Dermis blood vessel endothelial cell (primary cell): ENCODE measurements at places on chromosomes 1 and 21. TPM values are rescaled to one million over a fixed set of nuclear protein-coding genes. Genes with fewer than 3 reads are reported as not detected.
A peak's percentile ranks its signal among the peaks of the same experiment; 100 is the strongest.

DNA sequence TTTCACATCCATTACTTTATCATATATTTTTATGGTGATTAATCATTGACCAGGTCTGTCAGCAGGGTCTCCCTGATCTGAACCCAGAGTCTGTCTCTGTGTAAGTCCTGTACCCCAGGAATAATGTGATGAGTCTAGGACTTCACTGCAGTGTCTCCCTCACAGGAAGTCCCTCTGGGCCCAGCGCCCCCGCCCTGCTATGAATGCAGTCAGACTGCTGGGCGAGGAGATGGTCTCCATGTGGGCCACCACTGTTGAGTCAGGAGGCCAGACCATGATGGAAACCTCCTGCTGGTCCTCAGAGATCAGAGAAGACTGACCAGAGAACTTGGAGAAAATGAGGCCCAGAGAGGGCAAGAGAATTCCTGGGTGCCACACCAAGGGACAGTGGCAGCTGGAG is 9.5 kb downstream of the TMEM222 start:
- DNase-seq, result no peak

DNA sequence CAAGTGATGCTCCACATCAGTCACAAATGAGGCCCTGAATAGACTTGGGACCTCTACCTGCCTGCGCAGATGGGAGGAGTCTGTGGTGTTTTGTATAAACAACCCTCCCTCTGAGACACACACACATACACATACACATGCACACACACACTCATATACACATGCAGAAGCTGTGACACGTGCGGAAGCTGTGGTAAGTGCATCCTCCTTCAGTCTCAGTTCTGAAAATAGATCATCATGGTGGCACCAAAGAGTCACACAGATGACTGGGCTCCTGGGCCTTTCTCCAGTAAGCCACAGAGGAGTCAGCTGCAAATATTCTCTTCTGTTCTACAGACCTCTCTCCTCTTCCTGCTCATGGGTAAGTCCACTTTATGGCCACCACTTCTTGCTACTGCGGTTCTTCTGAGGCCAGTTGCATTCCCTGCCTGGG is at the start of gene LY9:
Gene LY9, plus strand, starts transcription at position 224 of the 433 bp plus-strand sequence. Its CDS starts 14 bp downstream, at position 238.
- no peak for DNase-seq

DNA sequence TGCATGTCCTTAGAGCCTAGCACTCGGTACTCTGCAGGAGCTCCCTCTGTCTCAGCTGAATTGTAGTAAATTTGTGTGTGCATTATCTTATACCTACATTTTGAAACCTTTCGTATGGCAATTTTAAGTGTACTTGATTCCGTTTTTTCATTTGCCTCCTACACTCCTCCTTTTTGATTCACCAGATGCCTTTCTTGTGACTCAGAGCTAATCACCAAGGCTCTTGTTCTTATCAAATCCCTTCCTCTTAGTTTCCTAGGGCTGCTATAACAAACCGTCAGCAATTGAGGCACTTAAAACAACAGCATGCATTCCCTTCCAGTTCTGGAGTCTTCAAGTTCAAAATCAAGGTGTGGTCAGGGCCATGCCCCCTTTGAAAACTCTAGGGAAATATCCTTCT is 261.0 kb downstream of the ASTN1 start:
- no peak for DNase-seq

DNA sequence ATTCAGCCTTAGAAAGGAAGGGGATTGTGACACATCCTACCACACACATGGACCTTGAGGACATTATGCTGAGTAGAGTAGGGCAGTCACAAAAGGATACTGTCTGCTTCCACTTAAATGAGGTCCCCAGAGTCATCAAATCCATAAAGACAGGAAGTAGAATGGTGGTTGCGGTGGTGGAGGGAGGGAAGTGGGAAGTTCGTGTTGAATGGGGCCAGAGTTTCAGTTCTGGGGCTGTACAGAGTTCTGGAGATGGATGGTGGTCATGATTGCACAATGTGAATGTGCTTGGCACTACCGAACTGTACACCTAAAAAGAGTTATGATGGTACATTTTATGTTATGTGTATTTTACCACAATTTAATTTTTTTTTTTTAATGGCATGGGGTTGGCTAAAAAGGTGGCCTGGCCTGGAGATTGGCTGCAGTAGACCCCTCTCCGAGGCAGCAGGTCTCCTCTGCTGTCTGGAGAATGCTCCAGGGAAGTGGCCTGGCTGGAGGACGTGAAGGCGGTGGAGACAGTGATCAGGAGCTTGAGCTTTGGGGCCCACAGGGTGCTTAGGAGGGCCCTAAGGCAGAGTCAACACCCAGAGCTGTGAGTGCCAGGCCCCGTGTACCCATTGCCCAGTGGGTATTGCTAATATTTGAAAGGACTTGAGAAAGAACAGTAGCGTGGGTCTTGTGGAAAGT is 30.4 kb downstream of the IFNGR2 start:
- no peak for DNase-seq

GRCh38 chr1:186620566-186621350 is 59.5 kb downstream of the PTGS2 start:
- no peak for DNase-seq

- DNase-seq, result peak; percentile 65
Measured at GRCh38 chr1:230067871-230068620, 1.0 kb downstream of the GALNT2 start.

DNA sequence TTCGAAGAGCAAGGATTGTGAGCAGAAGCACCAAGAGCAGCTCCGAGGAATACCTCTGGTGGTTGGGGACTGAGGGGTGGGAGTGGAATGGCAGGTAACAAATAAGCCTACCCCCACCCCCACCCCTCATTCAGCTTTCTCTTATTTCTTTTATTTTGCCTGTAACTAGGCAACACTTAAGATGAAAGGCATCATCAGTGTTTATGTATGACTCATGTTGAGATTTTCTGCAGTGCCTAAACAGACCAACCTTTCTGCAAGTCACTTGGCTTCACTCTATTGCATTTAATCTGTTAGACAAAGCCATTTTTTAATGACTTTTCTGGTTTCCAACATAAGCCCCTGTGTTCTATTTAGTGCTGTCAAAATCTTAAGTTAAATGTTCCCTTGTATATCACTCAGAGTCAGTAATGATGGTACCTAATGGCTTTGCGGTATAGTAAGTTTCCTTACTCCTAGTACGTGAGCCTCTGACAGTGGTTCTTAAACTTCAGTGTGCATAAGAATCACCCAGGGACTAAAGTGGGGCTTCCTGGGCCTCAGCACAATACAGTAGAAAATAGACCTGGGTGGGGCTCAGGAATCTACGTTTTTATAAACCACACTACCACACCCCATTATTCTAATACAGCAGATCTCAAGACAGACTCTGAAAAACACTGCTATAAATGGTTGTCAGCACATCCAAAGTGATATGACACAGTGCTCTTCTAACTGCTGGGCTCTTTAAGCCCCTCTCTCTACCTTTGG is 19.9 kb downstream of the CASQ2 start:
- DNase-seq, result no peak

DNA sequence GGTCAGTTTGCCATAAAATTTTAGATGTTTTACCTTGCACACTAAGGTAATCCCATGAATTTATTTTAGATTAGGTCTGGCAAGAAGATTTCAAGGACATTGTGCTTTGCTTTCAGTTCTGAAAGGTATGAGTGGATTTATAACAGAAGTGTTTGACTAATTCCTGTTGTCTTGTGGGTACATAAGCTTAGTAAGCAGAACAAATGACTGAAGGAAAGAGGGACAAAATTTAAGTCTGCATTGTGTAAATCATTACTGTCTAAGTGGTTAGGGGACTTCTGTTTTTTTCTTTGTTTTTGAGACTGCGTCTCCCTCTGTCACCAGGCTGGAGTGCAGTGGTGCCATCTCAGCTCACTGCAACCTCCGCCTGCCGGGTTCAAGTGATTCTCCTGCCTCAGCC is 60.1 kb downstream of the PKN2 start:
- no peak for DNase-seq

DNA sequence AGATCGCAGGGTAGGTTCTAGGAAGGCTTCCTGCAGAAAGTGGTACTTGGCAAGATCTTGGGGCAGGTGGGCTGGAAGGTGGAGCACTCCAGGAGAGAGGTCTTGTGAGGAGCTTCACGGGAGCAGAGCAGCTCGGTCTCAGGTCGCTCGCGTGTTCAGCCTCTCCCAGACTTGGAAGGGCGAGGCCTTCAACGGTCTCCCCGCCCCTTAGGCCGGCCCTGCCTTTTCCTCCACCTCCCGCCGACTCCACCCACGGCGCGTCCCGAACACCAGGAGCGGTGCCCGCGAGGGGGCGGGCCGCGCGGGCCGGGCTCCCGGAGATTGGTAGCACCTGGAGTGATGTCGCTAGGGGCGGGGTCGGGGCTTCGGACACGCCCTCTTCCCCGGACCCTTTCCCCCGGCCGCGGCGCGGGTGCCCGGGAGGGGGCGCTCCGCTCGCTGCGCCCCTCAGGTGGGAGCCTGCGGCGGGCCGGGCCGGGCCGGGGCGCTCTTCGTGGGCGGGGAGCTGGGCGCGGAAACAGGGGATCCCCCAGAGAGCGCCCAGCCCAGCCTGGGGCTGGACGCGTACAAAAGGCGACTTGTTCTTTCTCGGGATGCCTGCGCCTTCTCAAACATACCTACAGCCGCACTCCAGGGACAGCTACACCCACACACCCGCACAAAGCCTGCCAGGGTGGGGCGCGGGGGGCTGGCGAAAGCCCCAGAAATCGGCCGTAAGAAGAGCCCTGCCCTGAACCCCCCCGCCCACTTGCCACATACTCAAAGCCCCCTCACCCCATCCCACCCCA is 35.5 kb downstream of the AHDC1 start:
- peak; percentile 92 for DNase-seq

- DNase-seq, result peak; percentile 73
Measured at GRCh38 chr1:23555270-23555985, 3.9 kb downstream of the ID3 start.

- no peak for DNase-seq
Measured at GRCh38 chr1:182301467-182302198, 90.0 kb downstream of the GLUL start.

GRCh38 chr1:28466226-28466778 is 39.5 kb upstream of the RCC1 start:
- no peak for DNase-seq

DNA sequence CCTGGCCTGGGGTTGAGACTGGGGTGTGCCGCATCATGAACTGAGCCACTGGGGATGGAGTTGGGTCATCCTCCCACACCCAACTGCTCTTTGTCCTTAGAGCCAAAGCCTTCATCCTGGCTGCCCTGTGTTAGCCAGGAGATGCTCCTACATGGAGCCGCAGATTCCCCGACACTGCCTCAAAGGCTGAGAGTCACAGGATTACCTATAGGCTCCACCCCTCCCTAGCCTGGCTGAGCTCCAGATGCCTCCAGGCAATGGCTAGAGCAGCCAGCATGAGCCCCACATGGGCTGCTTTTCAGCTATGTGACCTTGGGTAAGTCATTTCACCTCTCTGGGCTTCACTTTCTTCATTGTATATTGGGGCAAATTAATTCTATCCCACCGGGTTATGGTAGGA is 119.9 kb upstream of the POU3F1 start:
- DNase-seq, result no peak

- peak; percentile 45 for DNase-seq
Measured at GRCh38 chr1:13813398-13814012, 113.5 kb downstream of the PRDM2 start.

KCNK2 gene
- under 0.01 TPM in 1 of 2 replicates, not detected in the other for total RNA-seq

TMEM125 gene
- 0.05 TPM in 1 of 2 replicates, not detected in the other for total RNA-seq

HTR6 gene
- total RNA-seq, result not detected in 2 replicates

LYPD8 gene
- 0.17 and 0.23 TPM in 2 replicates for total RNA-seq

CATSPERE gene
- 0.42 and 1.4 TPM in 2 replicates for total RNA-seq
